ENCODE measurements at places on chromosomes 7 and 10.

- no peak for DNase-seq
Measured at GRCh38 chr7:79091661-79092060, 361.8 kb downstream of the MAGI2 start.

DNA sequence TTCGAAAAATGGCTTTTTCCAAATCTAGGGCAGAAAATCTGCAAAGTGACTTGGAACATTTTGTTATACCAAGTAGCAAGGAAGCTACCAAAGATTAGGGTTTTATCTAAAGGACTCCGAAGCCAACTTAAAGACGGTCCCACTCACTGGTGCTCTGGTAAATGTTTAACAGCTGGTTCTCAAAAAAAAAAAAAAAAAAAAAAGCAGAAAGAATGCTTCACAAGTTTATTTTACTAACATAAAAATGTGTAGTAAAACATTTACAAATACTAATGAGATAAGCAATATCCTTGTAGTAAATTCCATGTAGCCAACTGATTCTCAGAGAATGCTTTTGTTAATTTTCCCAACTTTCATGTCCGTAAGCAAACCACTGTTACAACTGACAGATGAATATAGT lies 38.4 kb downstream of the TAF3 start:
- DNase-seq, result no peak

DNA sequence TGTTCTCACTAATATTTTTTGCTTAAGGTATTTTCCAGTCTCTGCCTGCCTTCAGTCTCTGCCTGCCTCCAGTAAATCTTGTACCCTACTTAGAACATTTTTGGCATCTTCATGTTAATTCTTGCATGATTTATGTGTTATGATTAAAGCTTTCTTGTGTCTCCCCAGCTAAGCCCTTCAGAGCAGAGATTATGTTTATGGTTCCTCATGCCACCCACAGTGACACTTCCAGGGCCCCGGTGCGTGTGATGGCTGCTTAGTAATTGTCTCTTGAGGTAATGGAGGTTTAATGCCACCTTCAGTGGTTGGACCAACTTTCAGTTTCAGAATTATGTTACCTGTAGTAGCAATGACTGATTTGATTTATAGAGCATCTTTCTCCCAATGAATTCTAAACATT lies 70.6 kb upstream of the MET start:
- no peak for DNase-seq

DNA sequence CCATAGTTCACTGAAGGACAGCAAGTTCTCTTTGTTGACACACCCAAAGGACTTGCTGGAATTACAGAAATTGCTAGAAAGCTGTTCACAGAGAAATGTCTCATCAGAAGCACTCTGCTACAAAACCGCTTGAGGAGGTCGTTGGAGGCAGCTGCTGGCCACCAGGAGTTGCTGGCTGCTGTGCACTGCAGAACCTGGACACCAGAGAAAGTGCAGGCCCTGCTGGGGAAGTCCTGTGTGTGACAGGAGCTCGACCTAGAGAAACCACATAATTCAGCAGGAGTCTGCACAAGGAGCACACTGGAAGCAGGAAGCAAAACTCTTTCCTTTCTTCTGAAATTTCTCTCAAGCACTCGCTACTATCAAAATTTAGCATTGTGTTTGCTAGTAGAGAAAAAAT lies 461.5 kb upstream of the GHITM start:
- DNase-seq, result no peak

- DNase-seq, result peak; percentile 22
Measured at GRCh38 chr10:29386342-29386999, 97.6 kb downstream of the LYZL1 start.
